ENCODE measurements at places on chromosomes 2 and 18. TPM values are rescaled to one million over a fixed set of nuclear protein-coding genes. Genes with fewer than 3 reads are reported as not detected.

- DNase-seq, result no peak
These were observed 68.0 kb downstream of the BCL2L11 start for GRCh38 chr2:111188681-111189080.

The CNTNAP5 gene
- polyA plus RNA-seq, result not detected

The MROH2A gene
- polyA plus RNA-seq, result 0.22 TPM

The CCDC85A gene
- 1.5 TPM for polyA plus RNA-seq
